ENCODE measurements at places on chromosomes 12 and 14.

DNA sequence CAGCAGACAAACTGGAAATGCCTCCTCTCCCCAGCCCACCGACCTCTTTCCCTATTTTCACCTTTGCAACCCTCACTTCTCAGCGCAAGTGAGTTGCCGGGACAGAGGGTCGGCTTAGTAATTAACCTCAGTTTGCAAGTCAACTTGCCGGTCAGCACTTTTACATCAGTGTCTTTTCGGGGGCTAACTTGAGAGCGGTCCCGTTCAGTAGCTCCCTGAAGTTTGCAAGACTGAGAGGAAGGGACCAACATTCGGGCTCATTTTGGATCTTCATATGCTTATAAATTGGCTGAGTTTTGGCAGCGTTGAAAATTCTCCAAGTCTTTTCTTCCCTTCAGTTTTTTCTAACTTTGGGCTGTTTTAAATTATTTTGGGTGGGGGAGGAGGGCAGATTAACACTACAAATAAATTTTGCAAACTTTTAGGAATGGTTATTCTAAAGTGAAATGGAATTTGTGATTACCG, 846 bp downstream of the BRMS1L start:
- DNase-seq: no peak

GRCh38 chr12:41869432-41869831, 275.2 kb downstream of the GXYLT1 start:
- DNase-seq: no peak

DNA sequence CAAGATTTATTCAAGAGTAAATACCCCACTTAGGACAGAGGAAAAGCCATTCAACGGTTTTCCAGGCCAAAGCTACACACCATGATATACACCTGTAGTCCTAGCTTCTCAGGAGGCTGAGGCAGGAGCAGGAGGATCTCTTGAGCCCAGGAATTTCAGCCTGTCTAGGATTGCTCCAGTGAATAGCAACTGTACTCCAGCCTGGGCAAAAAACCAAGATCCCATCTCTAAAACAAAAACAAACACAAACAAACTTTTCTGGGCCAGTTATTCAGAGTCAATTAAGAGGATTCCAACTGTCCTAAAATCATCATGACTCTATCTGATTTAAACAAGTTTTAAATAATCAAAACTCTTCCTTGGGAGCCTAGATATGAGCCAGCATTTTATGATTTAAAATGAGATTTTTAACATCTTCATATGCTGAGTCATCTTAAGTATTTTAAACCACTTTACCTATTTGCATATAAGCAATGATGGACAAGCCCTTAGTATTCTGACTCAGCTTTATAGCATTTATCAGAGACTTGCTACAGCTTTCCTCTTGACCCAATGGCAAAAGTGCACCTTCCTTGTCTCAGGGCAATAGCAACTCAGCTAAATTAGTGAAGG, 77.1 kb downstream of the KCNMB4 start:
- no peak for DNase-seq

DNA sequence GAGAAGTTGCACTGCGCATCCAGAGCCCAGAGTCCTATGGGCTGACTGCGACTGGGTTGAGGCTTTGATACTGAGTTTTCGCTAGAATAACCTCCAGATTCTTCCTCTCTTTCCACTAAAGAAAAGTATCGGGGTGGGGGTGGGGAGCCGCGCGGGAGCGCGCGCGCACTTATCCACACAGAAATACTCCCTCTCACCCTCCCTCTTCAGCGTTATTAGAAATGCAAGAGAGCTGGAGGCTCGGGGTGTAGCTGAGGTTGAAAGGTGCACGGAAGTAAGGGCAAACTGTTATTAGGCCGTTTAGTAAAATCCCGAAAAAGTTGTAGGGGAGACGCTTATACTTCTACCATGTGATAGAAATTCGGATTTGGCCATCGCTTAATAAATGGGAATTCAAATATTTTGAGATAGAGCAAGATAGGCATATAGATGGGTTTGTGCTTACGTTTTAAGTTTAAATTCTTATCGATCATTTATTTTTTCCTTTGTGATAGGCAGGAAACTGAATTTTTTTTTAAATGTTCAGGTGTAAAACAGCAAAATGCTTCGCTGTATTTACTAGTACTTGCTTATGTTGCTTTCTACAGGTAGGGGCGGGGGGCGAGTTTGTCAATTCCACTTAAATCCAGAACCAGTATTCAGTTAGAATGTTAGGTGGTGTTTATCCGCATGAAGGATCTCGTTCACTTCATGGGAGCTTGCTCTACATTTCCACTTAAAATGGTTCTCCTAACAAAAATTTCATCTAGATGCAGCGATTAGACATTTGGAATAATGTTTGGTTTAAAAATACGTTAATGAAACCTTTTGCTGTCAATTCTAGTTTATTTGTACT, 1.1 kb downstream of the ARHGAP5 start:
- peak; percentile 75 for DNase-seq

DNA sequence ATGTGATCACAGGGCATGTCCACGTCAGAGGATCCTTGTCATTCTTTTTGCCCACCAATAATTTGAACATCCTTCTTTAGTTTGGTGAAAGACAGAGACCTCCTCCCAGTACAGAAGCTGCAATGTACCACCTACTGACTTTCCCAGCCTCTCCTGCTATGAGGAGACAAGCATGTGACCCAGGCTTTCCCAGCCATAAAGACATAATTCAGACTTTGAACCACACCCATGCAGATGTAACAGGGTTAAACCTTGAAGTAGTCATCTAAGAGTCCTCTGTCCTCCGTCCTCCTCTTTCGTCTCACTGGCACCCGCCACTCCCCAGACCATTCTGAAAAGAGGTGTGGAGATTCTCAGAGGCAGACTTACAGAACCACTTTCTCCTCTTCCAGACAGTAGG, 120.8 kb downstream of the KCNK10 start:
- DNase-seq: no peak

DNA sequence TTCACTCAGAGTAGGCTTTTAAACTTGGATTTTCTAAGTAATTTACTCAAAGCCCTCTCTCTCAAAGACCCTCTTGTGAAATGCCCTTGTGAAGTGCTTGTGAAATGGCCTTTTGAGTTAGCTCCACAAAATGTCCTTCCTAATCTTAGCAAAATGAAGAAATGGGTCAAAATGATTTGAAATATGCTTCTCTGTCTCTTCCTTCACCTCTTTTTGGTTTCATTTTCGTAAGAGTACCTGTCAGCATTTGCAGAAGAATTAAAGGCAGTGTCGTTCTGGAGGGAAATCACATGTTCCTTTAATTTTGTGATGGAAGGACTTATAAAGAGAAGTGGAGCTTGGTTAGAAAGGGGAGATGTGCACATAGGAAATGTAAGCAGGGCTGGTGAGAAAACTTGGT, 93.7 kb downstream of the HMGA2 start:
- DNase-seq: no peak

- DNase-seq: no peak
These were observed 166.8 kb upstream of the PLEKHG7 start for GRCh38 chr12:92535961-92536360.

GRCh38 chr12:51951843-51952722, 584 bp downstream of the ACVR1B start:
- no peak for DNase-seq

GRCh38 chr12:117014342-117014887, 84.8 kb downstream of the TESC start:
- no peak for DNase-seq

GRCh38 chr14:96047101-96047500, 7.9 kb downstream of the C14orf132 start:
- DNase-seq: no peak

GRCh38 chr14:51539571-51540037, 112.1 kb upstream of the FRMD6 start:
- no peak for DNase-seq

- no peak for DNase-seq
These were observed 88.3 kb upstream of the ATP2B1 start for GRCh38 chr12:89796798-89797382.
